NCI-H69 (cell line): ENCODE measurements at places on chromosomes 5 and 9.

DNA sequence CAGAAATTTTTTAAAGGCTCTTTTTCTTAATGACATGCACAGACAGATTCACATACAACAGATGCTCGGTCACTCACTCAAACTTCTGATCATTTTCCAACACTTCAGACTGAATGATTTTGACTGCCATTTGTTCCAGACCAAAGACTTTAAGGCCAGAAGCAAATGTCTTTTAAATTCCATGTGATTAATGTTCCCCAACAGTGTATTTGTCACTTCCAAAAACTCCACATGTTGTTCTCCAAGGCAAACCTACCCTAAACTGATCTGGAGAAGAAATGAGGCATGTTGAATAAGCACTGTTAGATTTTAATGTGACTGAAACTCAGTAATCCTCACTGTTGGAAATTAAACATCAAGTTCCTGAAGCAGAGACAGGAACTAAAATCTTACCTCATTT is 366.7 kb downstream of the GABRG2 start:
- DNase-seq: no peak

DNA sequence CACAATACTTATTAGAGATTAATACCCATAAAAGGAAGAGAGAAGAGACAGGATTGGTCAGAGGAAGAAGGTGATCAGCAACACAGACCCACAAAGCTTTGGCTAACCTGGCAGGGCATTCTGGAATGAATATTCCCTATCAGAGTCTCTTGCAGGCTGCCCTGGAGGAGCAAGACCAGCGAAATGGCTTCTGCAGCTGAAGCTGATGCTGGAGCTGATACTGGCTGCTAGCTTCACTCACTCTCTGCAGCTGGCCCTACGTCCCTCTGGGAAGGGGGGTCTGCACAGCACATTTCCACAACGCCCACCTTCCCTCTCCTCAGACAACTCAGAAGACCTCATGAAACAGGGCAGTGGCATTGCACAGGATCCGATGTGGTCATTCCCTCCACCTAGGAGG is 169.9 kb upstream of the EFNA5 start:
- no peak for DNase-seq

- no peak for DNase-seq
These were observed 232.1 kb upstream of the PCSK5 start for GRCh38 chr9:75658301-75658905.

DNA sequence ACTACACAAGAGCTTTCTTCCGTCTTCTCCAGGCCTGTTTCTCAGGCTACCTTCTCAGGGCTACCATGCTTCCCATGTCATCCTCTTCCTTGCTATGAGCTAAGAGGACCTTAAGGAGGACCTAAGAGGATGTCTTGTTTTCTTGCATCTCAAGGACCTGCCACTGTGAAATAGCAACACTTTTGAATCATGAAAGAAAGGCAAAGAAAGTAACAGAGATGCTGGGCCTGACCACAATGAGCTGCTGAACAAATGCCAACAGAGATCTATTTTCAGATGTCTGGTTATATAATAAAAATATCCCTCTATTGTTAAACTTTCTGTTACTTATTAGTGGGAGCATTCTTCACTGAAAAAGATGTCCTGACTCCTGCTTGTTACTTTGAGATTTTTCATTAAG is 36.7 kb upstream of the ANXA1 start:
- DNase-seq: no peak

- DNase-seq: peak; percentile 31
These were observed 37.6 kb downstream of the ELL2 start for GRCh38 chr5:95923918-95924544.

- DNase-seq: no peak
These were observed 4.3 kb downstream of the HAND1 start for GRCh38 chr5:154473581-154474283.

- no peak for DNase-seq
These were observed 104.6 kb downstream of the MSX2 start for GRCh38 chr5:174828804-174829510.

DNA sequence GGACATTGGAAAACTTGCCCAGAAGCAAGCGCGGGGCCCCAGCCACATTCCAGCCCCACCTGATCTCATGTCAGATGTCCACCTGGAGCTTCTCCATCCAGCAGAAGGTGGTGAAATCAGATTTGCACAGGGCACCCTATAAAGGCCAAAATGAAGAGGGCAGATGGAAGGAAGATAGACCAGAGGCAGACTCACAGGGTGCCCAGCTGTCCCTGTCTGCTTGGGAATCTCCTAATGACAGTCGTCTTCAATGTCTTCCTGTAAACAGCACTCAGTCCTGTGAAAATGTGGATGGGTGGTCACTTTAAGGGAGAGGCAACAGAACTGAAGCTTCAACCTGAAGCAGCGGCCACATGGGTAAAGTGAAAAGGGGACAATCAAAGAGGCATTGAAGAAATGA is 607.5 kb downstream of the IRX1 start:
- no peak for DNase-seq

DNA sequence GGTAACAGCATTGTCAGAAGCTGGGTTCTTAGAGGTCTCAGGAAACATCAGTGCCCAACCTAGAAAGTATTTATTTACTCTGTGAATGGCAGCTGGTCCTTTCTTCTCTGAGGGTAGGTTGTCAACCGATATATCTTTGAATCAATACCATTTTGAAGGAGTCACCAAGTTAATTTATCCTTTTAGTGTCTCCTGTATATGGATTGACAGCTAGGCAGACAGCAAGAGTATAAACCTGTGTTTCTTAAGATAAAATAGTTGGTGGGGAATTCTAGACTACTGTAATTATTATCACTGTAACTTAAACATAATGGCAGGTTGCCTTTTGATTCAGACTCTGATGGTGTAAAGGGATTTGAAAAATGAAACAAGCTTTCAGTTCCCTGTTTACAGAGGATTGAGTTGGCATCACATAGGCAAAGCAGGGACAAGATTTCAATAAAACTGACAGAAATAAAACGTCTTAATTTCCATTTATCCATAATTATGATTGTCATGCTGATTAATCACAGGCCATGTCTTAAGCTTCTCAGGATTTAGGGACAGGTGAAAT is 190.8 kb upstream of the HAPLN1 start:
- peak; percentile 85 for DNase-seq

- no peak for DNase-seq
These were observed 313.5 kb downstream of the ICE1 start for GRCh38 chr5:5736007-5736406.

- peak; percentile 72 for DNase-seq
These were observed 267.5 kb downstream of the SLF1 start for GRCh38 chr5:94885931-94886330.

- DNase-seq: no peak
These were observed 17.6 kb downstream of the GM2A start for GRCh38 chr5:151270599-151270998.

DNA sequence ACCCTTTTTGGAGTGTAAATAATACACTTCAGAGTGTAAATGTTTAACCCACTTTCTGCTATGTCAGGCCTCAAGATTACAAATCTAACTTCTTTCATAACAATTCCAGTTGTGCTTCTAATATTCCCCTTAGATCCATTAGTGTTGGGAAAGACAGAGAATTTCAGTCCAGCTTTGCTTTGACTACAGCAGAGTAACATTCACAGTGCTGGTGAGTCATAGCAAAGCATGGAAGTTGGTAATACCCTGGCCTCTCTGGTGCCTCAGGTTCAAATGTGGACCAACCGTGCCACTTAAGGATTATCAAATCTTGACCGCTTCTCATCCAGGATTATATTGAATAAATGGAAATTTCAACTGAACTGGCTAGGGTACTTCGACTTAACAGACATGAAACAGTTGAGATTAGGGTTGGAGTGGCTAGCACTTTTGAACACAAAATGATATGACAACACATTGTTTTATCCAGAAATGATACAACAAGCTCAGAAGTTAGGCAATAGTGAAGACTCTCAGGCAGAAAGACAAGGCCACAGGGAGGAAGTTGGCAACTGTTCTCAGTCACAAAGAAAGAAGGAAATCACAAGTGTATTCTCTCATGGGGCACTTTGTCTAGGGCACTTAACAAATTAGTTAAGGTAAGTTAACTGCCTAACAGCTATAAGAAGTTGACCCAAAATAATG is 24.4 kb upstream of the RASA1 start:
- DNase-seq: no peak

- DNase-seq: peak; percentile 81
These were observed 704 bp downstream of the CCDC112 start for GRCh38 chr5:115295777-115296123.

GRCh38 chr5:138595180-138595795 is 20.1 kb upstream of the HSPA9 start:
- DNase-seq: peak; percentile 31

GRCh38 chr5:150774145-150774544 is 4.4 kb upstream of the SMIM3 start:
- DNase-seq: no peak

- no peak for DNase-seq
These were observed 9.5 kb downstream of the FBXL17 start for GRCh38 chr5:108372369-108372768.

DNA sequence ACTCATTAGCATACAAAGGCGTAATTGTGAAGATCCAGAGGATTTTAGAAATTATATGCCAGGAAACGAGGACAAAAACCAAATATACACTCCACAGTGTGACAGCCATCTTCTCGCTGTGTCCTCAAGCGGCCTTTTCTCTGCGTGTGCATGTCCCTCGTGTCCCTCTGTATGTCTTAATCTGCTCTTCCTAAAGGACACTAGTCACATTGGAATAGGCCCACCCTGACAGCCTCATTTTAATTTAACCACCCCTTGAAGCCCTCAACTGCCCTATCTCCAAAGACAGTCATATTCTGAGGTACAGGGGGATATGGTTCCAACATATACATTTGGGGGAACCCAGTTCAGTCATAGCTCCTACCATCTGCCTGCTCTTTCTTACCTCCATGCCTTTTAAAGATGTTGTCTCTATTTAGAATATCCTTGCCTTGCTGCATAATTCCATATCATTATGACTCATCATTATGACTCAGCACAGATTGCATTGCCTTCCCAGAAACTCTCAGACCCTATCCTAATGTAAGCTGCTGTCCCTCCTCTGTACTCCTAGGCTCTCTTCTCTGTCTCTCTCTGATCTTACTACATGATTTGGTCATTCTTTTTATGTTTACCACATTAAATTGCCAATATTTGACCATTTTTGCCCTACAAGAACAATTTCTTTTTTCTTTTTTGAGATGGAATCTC is 210.9 kb downstream of the AOPEP start:
- DNase-seq: peak; percentile 74

DNA sequence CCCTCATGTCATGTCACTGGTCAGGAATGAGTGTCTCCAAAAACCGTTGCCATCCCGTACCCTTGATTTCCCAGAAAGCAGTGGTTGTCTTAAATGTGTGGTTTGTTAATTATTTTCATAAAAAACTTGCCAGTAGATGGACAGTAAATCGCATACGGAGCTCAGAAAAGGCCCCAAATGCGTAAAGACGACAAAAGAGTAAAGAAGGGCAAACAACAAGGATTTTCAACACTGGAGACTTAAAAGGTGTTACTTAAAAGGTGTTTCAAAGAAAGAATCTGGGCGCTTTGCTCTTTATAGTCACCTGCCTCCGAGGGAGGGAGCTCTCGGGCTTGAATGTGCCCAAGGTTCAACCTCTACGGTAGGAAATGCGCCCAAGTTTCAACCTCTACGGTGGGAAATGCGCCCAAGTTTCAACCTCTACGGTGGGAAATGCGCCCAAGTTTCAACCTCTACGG is 734 bp downstream of the KIF27 start:
- peak; percentile 91 for DNase-seq

DNA sequence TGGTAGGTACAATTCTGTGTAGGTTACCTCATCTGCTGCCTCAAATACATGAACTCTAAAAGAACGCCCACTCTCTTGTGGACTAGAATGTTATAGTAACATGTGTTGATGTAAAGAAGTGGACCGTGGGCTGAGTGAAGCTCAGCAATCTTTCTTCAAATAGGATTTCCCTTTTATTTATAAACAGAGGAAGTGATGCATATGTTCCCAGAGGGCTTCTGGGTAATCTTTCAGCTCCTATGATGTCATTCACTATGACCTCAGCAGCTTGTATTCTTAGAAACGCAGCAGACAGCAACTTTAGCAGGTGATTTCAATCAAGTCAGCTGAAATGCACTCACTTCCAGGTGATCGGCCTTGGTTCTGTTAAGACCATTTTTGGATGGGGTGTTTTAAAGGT is 14.4 kb downstream of the F2RL2 start:
- DNase-seq: no peak

DNA sequence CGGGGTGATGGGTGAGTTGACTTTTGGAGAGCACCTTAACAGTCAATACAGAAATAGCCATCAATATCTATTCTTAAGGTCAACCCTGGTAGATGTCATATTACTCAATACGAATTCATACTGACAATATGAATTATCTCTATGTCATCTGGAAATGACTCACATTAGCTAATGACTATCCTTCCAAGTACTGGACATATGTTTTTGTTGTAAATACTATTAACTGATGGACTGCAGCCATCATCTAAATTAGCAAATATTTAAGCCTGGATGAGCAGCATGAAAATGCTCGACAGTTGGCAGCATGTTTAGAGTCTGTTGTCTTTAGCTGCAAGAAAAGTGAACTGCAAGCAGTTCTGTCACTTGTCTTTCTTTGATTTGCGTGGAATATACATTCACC is 19.6 kb upstream of the ISOC1 start:
- DNase-seq: no peak

- DNase-seq: peak; percentile 92
These were observed at the start of gene UNC5A for GRCh38 chr5:176810081-176810597. Gene UNC5A (plus strand): TSS chr5:176810559. CDS start chr5:176810751, 192 bp downstream.

DNA sequence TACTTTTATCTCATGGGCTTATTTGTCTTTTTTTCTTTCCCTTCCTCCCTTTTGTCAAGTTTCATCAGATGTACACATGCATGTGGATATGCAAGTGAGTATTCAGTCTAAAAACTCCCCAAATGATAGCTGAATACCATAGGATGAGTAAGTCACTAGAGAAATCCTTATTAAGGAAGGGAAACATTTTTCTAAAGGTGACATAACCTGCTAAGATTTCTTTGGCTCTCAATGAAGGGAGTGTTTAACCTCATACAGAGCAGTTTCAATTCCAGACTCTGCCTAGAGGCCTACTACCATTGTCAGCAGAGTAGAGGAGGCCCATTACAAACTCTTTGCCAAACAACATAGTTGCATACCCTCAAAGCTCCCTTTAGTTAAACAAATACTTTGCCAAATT is 192.4 kb downstream of the ARHGEF28 start:
- no peak for DNase-seq

GRCh38 chr5:65924366-65925043 is 1.9 kb upstream of the ERBIN start:
- peak; percentile 77 for DNase-seq

DNA sequence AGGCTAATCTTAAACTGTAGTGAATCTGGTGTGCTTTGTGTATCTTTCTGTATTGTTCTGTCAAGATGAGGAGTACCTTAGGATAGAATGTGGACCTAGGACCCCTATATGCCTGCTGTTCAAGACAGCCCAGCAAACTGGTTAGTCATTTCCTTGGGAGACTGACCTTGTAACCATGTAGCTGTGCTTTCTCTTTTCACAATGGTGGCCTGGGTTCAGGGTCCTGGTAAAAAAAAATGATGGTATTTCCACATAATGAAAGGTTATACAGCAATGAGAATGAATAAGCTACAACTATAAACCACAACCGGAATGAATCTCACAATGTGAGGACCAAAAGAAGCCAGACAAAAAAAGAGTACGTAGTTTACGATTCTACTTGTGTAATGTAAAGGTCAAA is 36.4 kb upstream of the F2RL1 start:
- no peak for DNase-seq
